ENCODE measurements at places on chromosomes 7 and 10. TPM values are rescaled to one million over a fixed set of nuclear protein-coding genes. Genes with fewer than 3 reads are reported as not detected.

- no peak for DNase-seq
Observed at GRCh38 chr10:23284155-23284554, 60.4 kb downstream of the C10orf67 start.

DNA sequence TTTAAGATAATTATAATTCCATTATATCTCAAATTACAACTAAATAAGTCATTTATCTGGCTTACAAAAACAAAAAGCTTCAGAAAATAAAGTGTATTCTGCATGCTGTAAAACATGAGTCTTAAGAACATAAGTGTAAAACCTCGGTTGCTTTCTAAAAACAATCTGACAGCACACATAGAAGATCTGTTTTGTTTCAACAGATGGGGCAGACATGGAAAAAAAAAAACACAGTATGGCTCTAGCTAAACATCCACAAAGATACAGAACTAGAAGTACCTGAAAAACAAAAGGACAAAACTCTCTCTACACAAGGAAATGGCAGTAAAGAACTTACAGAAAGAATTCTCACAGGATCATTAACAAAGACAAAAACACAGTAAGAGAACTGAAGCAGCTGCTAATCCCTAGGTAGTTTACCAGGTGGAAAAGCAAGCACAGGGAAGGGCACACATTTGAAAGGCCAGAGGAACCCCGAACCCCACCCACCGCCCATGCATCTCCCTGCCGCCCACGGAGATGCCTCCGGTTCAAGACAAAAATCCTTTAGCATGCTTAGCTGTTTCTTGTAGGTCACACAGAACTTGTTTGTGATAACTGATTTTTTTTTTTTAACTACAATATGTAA, 42.5 kb downstream of the DLD start:
- no peak for DNase-seq

- no peak for DNase-seq
Observed at GRCh38 chr10:67076144-67076543, 150.3 kb downstream of the LRRTM3 start.

DNA sequence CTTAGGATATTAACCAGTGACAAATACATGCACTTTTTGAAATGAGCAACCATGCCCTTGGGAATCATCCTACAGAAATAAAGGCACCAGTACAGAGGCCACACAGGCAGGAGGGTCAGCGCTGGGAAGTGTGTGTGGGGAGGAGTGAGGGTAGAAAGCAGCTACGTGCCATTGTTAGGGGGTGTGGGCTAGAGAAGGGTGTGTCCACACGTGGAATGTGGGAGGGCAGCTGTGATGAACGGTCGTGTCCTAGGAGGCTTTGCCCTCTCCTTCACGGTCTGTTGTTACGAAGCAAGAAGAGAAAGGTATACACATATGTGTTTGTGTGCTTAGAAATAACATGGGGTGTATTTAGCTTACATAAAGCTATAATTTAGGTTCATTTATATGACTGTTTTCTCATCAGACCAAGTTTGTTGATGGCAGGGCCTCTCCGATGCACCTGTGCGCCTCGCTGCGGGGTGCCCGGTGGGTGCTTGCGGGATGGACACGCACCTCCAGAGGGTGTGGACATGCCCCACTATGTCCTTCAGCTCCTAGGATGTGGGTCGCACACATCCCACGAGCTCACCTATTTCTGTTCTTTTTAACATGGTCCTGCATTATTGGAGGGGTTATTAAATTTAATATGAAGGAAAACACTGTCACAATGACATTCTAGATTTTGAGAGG, 16.9 kb upstream of the GET4 start:
- DNase-seq = no peak

GRCh38 chr7:4249241-4249640, 432.9 kb upstream of the FOXK1 start:
- DNase-seq = no peak

DNA sequence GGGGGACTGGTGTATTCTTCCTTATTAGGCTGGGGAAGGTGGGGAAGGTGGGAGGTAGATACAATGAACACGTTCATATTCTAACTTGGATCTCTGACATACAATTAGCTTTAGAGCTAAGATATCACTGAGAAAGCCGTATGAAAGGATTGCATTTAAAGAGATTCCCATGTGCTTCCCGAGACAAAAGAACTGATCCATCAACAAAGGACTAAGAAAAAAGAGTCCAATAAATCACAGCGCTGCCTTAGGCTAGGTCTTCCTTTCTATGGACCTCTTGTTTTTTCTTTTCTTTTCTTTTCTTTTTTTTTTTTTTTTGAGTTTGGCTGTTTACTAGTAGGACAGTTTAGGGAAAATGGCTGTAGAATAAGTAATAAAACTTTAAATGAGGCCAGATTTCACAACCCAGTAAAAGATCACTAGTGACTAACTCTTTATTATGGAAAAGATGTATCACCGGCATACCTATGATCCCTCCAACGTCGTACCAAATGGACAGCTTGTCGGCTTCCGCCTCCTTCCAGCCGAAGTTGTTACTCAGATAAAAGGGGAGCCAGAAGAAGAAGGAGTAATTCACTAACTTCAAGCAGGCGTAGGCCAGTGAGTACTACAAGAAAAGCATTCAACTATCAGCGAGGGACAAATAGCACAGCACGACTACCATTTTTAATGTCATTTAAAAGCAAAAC, 50.0 kb downstream of the SLC37A3 start:
- DNase-seq = no peak

DNA sequence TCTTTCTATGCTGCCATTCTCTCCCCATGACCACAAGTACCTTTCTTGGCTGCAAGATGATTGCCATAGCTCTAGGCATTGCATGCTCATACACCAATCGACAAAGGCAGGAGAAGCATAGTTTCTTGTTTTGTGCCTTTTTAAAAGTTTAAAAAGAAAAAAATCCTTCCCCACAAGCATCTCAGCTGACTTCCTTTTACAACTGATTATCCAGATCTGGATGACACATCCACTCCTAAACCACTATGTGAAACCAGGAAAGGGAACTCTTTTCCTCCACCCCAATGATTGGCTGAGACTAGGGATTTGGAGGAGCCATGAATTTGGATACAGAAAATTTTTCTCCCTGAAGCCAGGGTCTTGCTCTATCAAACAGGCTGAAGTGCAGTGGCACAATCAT, 14.5 kb upstream of the LRRC4 start:
- no peak for DNase-seq

DNA sequence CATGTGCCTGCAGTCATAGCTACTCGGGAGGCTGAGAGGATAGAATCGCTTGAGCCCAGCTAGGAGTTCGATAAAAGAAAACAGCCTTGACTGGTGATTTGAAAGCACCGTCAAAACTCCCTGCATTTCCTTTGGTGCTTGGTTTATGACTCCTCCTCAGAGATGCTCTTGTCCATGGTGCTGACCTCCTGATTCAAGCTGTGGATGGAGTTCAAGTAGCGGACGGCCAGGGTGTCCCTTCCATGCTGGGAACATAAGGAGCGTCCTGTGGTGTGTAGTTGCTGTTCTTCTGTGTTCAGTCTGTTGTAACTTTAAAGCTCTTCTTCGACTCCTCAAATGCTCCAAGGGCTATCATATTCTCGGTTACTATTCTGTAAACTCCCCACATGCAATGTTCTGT, 382.5 kb upstream of the KIAA1217 start:
- DNase-seq = no peak

DNA sequence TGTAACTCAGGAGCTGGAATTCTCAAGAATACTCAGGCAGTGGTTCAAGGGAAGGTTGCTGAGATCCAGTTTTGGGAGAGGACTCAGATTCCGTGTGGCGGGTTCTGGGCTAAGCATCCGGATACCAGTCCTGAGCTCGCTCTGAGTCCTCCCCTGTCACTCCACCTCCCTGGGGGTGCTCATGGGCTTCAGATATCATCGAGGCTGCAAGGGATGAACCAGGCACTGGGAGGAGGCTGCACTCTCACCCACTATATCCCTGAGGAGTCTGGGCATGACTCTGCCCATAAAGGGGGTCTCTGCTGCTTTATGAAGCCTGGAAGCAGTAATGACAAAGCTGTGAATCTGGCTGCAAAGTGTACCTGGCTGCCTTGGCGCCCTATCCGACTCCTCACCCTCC, 188.5 kb downstream of the TNS3 start:
- DNase-seq = no peak

DNA sequence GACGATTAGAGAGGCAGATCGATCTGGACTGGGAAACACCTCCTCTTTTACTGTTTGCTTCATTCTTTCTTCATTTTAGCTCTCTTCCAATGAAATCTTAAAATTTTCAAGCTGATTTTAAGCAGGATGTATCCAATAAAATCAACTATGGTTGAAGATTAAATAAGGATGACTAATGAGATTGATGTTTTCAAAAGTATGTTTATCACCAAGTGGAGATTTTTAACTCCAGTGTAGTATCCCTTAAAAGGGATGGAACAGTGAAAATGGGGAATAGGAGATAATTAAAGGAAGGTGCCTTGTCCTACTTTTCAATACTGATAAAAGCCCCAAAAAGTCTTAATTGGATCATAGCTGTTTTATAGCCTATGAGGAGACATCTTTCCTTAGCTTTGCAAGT, 11.6 kb upstream of the LIPF start:
- DNase-seq = no peak

DNA sequence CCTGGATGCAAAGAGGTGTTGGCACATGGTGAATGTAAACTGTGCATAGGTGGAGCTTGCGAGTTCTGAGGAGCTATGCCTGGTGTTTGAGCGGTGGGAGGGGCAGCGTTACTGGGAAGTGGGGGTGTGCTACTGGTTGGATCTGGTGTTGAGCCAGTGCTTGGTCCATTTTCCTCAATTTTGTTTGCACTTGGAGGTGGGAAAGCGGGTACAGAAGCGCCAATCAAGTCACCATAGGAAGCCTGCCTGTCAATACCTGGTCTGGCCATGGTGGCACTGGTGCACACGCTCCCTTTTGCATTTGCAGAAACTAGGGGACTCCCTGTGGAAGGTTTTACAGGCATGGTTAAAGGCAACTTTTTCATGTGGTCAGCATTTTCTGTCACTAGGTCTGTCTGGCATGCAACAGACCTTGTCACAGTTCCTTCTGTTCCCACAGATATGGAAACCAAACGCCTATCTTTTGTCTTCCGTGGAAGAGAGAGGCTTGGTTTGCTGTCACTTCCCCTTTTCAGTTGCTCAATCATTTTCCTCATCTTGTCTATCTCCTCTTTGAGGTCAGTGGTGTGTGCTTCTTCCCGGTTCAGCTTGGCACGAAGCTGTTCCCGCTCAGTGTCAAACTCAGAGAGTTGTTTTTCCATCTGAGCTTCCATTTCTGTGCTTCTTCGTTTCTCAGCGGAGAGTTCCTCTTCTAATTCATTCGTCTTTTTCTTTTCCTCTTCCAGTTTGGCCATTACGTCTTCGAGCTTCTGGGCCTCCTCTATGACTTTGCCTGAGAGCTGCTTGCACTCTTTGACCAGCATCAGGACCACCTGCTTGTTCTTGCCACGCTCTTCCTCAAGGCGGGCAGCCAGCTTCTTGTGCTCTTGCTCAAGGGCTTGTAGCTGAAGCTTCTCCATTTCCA, 81.1 kb downstream of the CTTNBP2 start:
- DNase-seq = no peak

DNA sequence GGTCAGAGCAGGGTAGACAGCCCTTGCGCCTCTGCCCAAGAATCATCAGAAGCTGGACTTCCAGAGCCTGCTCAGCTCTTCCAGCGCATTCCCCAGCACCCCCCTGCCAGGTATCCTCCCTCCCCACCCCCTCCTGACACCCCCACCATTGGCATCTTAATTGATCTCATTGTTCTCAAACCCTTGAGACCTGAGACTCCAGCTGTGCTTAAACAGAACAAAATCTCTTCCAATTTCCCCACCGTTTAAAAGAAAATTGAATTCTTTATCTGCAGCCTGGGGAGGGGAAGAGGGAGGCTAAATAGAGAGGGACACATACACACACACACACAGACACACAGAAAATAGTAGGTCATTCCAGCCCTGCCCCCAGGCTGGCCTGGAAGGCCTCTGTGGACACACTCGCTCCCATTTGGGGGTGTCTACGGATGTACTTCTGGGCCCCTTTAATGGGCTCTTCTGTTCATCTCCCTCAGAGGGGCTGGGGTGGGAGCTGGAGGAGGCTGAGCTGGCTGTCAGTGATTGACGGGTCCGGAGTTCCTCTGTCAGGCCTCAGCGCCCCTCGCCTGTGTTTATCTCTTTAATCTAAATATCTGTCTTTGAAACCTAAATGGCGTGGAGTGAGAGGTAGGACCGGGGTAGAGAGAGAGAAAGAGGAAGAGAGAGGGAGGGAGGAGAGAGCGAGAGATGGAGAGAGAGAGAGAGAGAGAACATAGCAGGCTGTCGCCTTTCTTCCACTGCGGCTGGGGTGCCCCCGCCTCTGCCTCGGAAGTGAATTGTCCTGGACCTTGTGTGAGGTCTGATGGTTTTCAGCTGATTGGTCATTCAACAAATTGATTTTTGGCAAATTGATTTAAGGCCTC, 61.7 kb downstream of the C10orf105 start:
- DNase-seq = no peak

- DNase-seq = peak; percentile 69
Observed at GRCh38 chr7:74365322-74366022, 76.3 kb downstream of the CLIP2 start.

DNA sequence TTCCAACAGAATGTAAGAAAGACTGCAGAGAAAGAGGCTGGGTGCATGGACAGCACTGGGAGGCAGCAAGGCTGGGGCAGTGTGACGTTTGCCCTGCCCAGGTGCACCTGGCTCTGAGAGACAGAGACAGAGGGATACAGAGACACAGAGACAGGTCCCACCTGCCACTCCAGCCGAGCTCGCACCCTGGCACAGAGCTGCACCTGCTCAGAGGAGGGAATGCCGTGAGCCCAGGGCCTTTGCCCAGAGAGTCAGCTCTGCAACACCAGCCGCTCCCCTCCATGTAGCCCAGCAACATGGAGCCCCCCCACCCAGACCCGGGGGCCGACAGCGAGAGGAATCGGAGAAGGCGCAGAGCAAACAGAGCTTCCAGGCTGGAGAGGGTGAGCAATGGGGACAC, 35.3 kb upstream of the PROSER2 start:
- no peak for DNase-seq

GRCh38 chr7:100667331-100668068, 6.0 kb upstream of the GNB2 start:
- DNase-seq = no peak

- DNase-seq = no peak
Observed at GRCh38 chr10:76336213-76336963, 905.0 kb downstream of the LRMDA start.

- no peak for DNase-seq
Observed at GRCh38 chr7:25638068-25638467, 409.8 kb upstream of the NPVF start.

GRCh38 chr7:158087196-158087595, 500.4 kb downstream of the PTPRN2 start:
- DNase-seq = no peak

The GPR146 gene
- 6.7 TPM for total RNA-seq

The MAGI2 gene
- 244 TPM for total RNA-seq

The ZDHHC4 gene
- 54.4 TPM for total RNA-seq

The SH2D4B gene
- total RNA-seq = 1.4 TPM

The MRC1 gene
- 4.5 TPM for total RNA-seq

The SPDYE8 gene
- total RNA-seq = not detected

Measured in occipital lobe (tissue), 3 donors.